ENCODE measurements at places on chromosomes 2 and 18.

- no peak for DNase-seq
These were observed 49.1 kb downstream of the NHEJ1 start for GRCh38 chr2:219111375-219112061.

DNA sequence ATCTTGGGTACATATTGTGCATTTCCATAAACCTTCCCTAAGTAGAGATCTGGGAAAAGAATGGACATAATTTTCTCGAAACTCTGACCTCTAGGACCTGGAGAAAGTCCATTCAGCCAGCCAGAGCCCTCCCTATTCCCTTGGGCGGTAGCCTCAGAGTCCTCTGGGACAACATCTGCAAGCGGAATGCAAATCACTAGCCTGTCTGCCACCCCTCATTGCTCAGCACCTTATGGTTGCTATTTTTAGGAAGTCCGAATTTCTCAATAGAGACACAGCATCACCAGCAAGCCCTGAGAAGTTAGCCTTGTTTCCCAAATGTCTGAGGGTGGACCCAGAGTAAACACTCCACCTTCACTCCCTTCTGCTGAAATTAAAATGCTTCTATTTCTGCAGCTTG is 17.6 kb upstream of the CD28 start:
- DNase-seq, result no peak

GRCh38 chr2:170155723-170156253 is 22.2 kb upstream of the MYO3B start:
- no peak for DNase-seq

- no peak for DNase-seq
These were observed 215.2 kb downstream of the TGIF1 start for GRCh38 chr18:3665204-3665603.

DNA sequence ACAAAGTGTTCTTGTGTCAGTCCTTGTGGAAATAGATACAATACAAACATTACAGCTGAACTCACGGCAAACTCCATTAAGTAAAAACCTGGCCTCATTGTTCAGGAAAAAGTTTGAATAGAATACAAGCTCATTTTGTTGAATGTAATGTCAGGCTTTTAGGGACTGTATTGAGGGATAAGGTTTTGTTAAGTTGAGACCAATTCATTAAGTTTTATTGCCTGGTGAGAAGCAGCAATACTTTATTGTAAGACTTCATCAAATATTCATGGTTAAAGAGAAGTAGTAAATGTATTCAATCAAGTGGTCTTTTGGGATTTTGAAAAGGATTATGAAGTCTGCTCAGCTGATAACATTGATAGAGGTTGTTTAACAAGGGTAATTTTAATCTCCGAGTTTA is 35.4 kb upstream of the METAP1D start:
- no peak for DNase-seq

DNA sequence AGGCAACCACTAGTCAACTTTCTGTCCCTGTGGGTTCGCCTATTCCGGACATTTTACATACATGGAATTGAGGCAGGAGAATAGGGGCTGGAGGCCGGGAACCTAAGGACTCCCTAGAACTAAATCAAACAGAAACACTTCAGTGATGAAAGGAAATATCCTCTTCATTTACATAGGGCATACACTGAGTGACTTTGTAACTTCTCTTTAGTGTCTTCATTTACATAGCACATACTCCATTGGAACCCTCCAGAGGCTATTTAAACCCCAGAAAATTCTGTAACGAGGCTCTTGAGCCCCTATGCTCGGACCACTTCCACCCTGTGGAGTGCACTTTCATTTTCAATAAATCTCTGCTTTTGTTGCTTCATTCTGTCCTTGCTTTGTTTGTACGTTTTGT is 56.5 kb downstream of the CCDC195 start:
- no peak for DNase-seq

DNA sequence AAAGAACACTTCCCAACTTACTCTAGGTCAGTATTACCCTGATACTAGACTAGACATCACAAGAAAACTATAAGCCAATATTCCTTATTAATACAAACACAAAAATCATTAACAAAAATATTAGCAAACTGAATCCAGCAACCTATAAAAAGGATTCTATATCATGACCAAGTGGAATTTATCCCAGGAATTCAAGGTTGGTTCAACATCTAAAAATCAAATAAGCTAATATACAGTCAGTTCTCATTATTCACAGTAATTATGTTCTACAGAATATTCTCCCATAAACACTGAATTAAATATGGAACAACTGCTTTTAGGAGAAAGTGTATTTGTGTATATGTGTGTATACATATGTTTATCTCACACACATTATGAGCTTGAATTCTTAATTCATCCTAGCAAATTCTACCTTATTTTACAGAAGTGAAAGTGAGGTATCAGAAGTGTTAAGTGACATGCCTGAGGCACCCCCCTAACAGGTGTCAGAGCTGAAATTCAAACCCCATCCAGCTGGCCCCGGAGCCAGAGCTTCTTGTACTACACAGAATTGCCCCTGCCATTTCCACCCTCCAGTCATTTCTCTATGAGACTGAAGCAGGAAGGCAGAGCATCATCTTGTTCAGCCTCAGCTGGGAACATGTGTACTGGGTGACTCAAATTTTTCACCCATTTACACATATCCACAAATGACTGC is 77.8 kb downstream of the MALT1 start:
- DNase-seq, result no peak

DNA sequence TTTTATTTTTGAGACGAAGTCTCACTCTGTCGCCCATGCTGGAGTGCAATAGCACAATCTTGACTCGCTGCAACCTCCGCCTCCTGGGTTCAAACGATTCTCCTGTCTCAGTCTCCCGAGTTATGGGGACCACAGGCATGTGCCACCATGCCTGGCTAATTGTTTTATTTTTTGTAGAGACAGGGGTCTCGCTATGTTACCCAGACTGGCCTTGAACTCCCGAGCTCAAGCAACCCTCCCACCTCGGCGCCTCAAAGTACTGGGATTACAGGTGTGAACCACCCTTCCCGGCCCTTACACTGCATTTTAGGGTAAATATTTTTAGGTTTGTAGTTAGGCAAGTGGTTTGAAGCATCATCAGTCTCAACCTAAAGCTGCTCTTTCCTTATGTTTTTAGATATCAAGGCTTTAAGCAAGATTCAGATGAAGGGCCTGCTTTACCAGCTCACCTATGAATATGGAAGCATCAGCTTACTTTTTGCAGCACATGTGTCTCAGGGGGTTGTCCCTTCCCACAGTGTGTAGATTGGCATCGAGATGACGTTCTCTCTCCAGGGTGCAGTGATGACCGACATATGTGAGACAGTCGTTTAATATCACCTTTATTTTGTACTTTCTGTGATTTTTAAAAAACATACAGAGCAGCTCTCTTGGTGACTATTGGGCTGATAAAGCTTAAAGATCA is 47.2 kb downstream of the ATIC start:
- no peak for DNase-seq

- no peak for DNase-seq
These were observed 106.0 kb downstream of the UBR3 start for GRCh38 chr2:169933124-169933711.

DNA sequence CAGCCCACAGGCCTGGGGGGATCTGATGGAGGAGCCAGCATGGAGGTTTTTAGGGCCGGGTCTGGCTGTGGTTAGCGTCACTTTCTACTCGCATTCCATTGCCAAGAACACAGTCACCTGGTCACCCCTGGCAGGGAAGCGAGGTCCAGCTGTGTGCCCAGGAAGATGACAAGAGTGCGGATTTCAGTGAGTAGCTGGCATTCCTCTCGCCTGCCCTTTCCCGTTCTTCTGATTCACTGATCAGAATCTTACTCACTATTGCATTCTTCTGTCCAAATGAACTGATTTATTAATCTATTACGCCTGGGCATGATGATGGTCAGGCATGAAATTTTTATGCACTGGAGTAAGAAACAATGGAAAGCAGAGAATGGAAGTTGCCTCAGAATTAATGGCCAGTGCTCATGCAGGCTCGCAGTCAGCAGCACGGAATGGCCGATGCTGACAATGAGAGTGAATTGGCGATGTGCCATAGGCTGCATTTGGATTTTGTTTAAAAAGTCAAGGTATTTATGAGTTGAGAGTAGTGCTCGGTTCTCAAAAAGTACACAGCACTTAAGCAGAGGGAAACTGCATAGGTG is 76.4 kb upstream of the MGAT5 start:
- DNase-seq, result no peak

Data from retina (tissue), 1 donor.